ENCODE measurements at places on chromosomes 5 and 9. TPM values are rescaled to one million over a fixed set of nuclear protein-coding genes. Genes with fewer than 3 reads are reported as not detected.

DNA sequence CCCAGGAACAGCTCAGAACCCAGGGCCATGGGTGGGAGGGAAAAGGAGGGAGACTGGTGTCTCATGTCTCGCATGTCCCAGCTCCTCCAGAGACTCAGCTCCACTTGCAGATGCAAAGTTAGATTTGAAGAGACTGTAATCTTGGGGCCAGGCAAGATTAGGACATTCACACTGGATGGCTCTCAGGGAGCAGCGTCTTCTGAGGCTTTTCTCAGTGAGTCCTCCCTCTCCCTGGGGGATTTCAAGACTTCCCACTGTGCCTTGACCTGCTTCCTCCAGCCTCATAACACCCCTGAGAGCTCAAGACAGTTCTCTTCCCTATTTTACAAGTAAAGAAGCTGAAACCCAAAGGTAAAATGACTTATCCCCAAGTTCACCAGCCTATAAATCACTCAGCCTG lies 10.5 kb upstream of the TCOF1 start:
- DNase-seq: no peak

EIF4EBP3 gene
- total RNA-seq: 4.5 TPM

IFNA13 gene
- not detected for total RNA-seq

SLC9A3 gene
- total RNA-seq: 2.9 TPM

DNA sequence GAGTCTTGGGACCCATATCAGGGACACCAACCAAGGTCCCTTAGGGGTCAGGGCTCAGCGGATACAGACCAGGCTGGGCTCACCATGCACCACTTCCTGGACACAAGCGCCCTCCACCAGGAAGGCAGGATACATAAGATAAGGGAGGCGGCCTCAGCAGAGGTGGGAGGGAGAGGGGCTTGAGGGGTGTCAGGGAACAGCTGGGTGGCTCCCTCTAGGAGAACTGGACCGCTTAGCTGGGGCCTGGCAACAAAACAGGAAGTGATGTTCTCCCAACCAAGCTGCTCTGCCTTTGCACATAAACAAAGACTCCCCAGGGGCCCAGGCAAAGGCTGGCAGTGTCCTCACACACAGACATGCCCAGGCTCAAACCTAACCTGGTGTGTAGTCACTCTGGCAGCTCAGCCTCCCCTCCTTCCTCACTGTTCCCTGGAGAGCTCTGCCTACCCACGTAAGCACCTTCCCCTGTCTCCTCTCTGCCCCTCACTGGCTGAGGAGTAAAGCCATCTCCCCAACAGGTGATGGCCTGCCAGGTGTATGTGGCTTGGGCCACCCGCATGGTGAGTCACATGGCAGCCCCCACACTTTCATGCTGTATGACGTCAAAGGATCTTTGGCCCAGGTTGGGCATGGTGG lies 5.8 kb upstream of the BICD2 start:
- DNase-seq: peak; percentile 69

GRCh38 chr9:90873422-90873821 lies 71.8 kb downstream of the SYK start:
- no peak for DNase-seq

GRCh38 chr9:304519-305185 lies 90.0 kb downstream of the DOCK8 start:
- peak; percentile 42 for DNase-seq

- no peak for DNase-seq
Observed at GRCh38 chr9:107751567-107752210, 262.1 kb upstream of the KLF4 start.
